ENCODE measurements at places on chromosomes 3 and 15.

GRCh38 chr3:44682182-44682896 lies 30.1 kb upstream of the ZNF502 start:
- no peak for DNase-seq

- no peak for DNase-seq
Measured at GRCh38 chr15:85649372-85649771, 145.4 kb downstream of the KLHL25 start.

DNA sequence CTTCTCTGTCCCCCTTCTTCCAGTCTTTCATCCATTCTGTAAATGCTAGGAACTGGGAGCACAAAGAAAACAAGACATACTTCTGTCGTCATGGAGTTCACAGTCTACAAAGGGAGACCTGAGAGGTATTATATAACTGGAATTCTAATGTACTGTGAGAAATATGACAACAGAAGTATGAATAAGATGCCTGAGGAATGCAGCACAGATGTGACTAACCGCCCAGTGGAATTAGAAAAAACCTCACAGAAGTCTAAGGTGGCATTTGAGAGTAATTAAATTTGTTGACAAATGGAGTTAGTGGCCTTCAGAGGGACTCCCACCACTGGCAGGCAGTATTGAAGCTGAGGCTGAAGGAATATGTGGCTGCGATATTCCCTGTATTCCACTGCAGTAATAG lies 168.5 kb upstream of the FAM3D start:
- DNase-seq = no peak

GRCh38 chr3:134938029-134938525 lies 143.0 kb downstream of the EPHB1 start:
- DNase-seq = no peak

GRCh38 chr15:91981821-91982800 lies 128.6 kb downstream of the SLCO3A1 start:
- no peak for DNase-seq

DNA sequence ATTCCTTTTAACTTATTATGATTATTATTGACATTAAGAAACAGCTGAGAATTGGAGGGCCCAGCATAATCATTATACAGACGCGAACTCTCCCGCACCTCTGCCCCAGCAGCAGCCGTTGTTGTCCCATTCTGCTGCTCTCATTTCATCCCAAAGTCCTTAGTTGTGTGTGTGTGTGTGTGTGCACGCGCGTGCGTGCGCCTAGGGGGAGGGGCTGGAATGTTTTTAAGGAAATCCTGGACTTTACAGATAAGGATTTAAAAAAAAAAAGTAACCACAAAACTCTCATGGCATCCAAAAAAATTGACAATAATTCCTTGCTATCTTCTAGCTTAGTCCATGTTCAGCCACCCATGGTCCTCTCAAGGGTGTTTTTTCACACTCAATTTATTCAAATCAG lies 134.2 kb downstream of the WNT7A start:
- DNase-seq = no peak

GRCh38 chr3:130711565-130712324 lies 34.9 kb downstream of the PIK3R4 start:
- DNase-seq = no peak

DNA sequence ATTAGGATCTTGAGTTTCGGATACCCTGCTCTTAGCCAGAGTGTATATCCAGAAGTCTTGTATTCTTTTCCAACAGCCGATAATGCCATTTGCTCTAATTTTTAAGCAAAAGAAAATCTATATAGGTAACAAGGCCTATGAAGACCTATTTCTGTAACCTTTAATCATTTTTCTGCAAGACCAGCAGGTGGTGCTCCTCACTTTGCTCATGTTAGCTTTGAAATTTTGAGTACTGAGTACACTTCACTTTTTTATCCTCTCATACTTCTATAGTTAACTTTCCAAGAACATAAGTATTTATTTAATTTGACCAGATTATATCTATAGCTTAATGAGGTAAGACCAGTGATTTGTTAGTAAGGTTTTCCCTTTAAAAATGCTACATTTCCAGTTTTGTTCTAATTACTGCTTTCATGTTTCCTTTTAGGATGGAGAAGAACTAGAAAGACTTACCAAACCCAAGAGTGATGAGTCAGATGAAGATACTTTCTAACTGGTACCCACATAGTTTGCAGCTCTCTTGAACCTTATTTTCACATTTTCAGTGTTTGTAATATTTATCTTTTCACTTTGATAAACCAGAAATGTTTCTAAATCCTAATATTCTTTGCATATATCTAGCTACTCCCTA lies 20.5 kb downstream of the SLC35A5 start:
- DNase-seq = peak; percentile 9

DNA sequence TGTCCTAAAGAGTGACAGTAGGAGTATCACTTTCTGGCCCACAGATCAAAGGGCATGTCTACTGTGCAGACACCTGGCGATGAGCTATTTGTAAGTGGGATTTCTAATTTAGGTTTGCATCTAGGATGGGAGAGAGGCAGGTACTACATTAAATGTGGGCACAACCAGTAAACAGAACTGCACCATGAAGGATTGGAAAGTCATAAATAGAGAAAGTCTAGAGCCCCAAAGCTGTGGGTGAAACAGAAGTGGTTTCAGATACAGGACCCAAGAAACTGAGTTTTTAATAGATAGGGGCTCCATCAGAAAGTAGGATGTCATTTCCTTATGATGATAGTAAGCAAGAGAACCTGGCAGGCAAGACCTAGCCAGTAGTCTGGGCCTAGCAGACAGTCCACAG lies 35.2 kb upstream of the SPPL2A start:
- DNase-seq = no peak

GRCh38 chr15:101305820-101306255 lies 10.8 kb upstream of the SNRPA1 start:
- DNase-seq = no peak

DNA sequence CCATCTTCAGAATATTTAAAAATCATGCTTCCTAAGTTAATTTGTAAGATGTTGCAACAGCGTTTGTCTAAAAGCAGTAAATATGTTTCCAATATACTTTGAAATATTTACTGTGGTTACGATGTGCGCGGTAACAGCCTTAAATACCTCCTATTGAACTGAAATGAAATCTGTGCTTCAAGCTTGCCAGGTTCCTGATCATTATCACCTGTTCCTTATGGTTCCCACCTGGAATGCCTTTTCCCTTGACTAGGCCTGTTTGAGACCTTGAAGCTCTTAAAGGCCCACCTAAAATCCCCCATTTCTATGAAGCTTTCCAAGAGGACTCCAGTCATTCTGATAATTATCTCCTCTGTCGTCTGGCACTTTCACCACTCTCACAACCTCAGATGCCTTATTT lies 146.7 kb downstream of the NAALADL2 start:
- DNase-seq = no peak

GRCh38 chr15:60417112-60417511 lies 19.3 kb upstream of the ANXA2 start:
- DNase-seq = no peak

DNA sequence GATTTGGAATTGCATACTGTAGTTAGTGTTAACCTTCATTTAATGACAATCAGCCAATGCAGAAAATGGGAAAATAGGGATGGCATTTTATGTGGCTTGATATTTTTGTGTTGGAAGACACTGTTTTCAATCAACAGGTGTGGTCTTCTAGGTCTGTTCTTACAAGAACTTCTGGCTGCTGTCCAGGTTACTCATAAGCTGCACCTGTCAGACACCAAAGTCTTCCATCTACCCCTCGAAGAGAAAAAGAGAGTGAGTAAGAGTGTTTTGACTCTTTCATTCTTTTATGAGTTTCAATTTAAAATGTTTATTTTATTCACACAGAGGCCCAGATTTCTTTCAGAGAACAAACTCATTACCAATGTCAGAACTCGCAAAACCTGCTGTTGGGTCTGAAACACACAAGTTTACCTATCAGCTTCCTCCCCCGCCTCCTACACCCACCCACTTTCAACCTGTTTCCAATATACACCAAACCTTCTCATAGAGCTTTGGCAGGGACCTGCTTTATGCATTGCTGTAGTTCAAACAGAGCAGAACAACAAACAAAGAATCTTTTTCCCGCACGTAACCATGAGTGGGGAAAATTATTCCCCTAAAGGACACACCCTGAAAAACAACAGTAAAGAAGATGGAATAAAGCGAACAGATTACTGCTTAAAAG lies 767.7 kb upstream of the ALCAM start:
- no peak for DNase-seq

GRCh38 chr3:197603317-197603933 lies 47.7 kb upstream of the BDH1 start:
- no peak for DNase-seq

DNA sequence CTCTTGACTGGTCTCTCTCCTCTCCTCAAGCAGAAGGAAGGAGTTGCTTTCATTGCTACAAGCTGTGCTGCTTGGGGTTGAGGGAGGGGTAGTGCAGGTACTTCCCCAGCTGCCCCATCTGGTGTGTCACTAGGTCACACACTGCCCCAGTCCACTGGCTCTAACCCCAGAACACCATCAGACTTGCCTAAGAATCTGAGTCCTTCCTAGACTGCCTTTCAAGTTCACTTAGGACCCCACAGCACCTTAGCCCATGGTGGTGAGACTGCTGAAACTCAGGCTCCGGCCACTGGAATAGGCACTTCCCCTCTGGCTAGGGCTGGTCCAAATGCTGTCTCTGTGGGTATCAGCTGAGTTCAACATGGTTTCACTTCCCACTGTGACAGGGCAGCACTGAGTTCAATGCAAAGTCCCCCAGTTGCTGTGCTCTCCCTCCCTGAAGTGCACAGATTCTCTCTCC lies 279.7 kb upstream of the GOLGA6L4 start:
- no peak for DNase-seq
